ENCODE measurements at places on chromosomes 1 and 21.

GRCh38 chr1:85137660-85138059, 63.2 kb downstream of the SYDE2 start:
- DNase-seq: peak; percentile 96

- DNase-seq: no peak
Observed at GRCh38 chr1:22210176-22210575, 67.3 kb upstream of the WNT4 start.

DNA sequence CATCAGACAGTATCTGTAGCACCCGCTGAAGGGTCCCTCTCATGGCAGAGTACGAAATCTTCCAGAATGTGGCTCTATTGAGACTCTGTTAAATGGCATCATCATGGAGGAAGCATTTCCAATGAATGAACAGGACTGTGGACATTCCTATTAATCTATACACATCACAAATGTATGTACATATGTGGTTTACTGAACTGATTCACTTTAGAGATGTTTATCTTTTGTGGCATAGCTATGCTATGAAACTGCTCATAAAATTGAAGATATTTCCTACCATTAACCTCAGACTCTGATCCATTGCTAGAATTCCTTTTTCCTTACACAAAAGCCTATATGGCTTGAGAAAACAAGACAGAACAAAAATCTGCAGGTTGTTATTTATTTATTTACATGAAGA, 259.6 kb upstream of the RRP15 start:
- DNase-seq: no peak

DNA sequence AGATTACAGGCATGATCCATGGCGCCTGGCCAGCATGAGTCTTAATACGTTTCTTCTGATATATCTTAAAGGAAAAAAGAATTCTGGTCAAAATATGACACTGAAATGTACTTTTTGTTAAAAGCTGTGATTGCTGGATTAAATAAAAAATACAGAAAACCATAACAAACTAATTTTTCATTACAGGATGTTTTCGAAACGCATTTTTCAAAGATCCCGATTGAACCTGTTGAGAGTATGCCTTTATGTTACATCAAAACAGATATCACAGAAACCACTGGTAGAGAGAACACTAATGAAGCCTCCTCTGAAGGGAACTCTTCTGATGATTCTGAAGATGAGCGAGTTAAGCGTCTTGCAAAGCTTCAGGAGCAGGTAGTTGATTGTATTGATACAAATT, 30.2 kb downstream of the BRDT start:
- DNase-seq: no peak

- DNase-seq: peak; percentile 51
Observed at GRCh38 chr1:44294588-44295007, 60.5 kb downstream of the ERI3 start.

GRCh38 chr1:234361102-234361603, 12.1 kb upstream of the COA6 start:
- DNase-seq: no peak

- DNase-seq: no peak
Observed at GRCh38 chr1:168763031-168763430, 34.0 kb upstream of the DPT start.

DNA sequence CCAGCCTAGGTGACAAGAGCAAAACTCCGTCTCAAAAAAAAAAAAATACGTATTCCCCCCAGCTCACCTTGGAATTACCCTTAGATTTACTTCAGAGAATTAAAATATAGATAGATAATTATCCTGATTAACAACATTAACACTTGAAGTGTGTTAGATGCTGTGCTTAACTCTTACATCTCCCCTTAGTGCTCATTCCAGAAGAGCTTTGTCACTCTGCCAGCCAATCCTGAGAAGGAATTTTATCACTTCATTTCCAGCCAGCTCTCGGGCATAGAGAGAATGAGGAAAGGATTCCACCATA, 1.6 kb upstream of the SHC1 start:
- no peak for DNase-seq

DNA sequence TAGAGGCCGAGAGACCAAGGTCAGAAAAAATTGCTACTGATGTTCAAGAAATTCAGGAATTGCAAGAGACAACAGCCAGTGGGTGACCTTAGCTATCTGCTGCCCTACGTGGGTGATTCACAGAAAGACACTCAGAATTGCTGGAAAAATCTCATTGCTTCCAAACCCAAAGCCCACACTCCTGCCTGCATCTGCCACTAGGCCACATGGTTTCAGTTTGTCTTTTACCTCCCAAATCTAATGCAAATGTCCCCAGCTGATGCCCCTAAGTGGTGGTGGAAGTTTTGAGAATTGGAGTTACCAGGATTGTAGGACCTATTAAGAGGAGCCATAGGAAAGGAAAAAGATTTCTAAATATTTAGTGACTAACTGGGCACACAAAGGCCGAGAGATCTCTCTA, 341.5 kb upstream of the CHRM3 start:
- DNase-seq: no peak

DNA sequence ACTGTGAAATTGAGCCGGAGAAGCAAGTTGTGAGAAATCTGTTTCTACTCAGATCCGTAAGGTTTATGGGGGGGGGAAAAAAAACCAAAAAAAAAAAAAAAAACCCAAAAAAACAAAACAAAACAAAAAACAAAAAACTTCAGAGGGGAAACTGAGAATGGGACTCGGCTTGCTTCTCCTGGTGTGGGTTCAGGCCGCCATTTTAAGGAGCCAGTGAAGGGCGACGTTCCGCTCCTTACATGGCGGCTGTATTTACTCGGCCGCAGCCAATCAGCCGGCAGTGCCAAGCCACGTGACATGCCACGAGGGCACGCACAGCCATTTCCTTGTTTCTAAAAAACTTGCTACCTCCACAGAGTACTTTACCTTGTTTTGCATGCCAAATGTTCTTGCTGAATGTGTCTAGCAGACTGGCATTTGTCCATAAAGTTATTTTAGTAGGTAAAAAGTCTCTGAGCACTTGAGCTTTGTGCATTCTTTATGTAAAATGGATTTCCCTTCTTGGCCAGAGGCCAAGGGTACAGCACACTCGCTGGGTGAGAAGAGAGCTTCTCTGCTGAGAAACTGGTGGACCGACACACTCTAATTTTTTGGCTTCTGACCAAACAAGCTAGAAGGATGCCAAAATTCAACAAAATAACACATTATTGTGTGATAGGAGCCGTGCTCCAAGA, 101.8 kb downstream of the NFIA start:
- peak; percentile 94 for DNase-seq

DNA sequence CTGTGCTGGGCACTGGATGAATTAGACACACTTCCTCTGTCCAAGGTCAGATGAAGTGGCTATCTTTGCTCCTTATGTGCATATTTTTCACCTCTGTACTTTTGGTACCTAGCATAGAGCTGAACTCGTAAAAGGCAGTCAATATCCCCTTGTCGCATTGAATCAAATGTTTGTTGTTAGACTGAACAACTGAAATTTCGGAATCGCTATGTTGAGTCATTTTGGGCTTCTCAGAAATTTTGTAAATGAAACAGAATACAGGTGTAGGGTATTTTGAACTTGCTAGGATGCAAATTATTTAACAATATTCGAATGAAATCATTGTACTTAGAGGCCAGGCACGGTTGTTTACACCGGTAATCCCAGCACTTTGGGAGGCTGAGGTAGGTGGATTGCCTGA, 48.0 kb downstream of the PDE4B start:
- DNase-seq: no peak

- no peak for DNase-seq
Observed at GRCh38 chr21:42071146-42071737, at the start of gene UMODL1. TSS of gene UMODL1 (plus strand) at chr21:42071317. CDS start at chr21:42071317, 0 bp downstream.

GRCh38 chr1:168671782-168672181, 57.2 kb downstream of the DPT start:
- no peak for DNase-seq

DNA sequence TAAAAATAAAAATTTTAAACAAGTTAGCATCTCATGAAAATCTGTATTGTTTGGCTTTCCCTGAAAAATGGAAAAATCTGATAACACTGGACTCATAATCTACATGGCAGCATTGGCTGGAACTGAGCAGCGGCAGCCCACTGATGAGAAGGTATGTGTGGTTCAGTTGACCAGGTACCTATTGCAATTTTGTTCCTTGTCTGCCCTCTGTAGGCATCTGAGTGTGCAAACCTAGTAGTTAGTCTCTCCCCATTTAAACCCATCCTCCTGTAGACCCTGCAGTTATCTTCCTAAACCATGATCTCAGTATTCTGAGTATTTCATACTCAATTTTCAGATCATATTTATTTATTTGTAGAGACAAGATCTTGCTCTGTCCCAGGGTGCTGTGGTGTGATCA, 59.4 kb upstream of the SERBP1 start:
- no peak for DNase-seq

GRCh38 chr1:174841747-174842146, 158.0 kb upstream of the CACYBP start:
- DNase-seq: no peak

DNA sequence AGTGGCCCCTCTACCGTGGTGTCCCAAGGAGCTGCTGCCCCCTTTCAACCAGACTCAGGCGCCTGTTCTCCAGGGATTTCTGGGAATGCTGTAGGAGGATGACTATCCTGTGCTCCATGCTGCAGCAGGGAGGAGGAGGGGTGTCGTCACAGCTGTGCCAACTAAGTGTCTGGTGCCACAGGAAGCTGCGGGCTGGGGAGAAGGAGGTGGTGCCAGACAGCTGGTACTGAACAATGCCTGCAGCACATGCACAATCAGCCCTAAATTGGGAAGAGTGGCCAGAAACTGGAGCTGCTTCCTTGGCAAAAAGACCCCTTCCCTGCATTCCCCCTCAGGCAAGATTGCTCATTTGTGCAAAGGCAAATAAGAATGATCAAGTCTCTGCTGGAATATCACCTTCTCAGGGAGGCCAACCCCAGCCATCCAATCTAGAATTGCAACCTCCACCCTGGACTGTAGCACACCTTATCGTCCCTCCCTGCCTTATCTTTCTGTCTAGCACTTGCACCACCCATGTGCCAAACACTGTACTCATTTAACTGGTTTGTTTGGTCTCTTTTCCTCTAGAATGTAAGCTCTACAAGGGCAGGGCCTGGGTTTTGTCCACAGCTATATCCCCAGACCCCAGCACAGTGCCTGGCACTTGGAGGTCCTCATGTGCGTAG, 33.3 kb downstream of the LAMB3 start:
- DNase-seq: no peak

- DNase-seq: peak; percentile 68
Observed at GRCh38 chr1:100463791-100464424, 74.0 kb upstream of the GPR88 start.

- DNase-seq: no peak
Observed at GRCh38 chr1:55718758-55719671, 503.9 kb upstream of the USP24 start.

- no peak for DNase-seq
Observed at GRCh38 chr1:26863685-26864077, 732 bp downstream of the SFN start.

DNA sequence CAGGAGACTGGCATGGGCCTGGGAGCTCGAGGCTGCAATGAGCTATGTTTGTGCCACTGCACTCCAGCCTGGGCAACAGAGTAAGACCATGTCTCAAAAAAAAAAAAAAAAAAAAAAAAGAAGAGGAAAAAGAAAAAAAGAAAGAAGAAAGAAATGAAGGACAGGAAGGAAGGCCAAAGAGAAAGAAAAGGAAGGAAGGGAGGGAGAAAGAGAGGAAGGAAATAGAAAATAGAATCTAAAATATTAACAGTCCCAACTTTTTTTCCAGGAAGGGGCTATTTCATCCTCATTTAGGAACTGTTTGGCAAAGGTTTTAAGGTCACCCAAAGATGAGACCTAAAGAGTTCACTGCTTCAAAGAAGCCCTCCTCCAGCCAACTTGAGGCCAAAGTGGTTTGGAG, 2.5 kb downstream of the MUL1 start:
- no peak for DNase-seq

GRCh38 chr1:180563026-180563827, 4.5 kb downstream of the OVAAL start:
- no peak for DNase-seq

DNA sequence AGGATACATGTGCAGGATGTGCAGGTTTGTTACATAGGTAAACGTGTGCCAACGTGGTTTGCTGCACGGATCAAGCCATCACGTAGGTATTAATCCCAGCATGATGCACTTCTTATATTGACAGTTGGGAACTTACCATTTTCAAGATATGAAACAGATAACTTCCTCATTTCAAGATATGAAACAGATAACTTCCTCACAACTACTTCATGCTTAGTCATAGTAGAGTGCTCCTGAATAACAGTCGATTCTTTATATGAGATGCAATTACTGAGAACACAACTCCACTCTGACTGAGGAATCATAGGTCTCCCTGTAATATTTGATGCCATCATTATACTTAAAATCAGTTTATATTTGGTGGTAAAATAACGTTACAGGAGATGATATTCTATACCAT, 1124.3 kb downstream of the AMY1C start:
- no peak for DNase-seq

- no peak for DNase-seq
Observed at GRCh38 chr1:159779403-159779851, 1.3 kb upstream of the DUSP23 start.

DNA sequence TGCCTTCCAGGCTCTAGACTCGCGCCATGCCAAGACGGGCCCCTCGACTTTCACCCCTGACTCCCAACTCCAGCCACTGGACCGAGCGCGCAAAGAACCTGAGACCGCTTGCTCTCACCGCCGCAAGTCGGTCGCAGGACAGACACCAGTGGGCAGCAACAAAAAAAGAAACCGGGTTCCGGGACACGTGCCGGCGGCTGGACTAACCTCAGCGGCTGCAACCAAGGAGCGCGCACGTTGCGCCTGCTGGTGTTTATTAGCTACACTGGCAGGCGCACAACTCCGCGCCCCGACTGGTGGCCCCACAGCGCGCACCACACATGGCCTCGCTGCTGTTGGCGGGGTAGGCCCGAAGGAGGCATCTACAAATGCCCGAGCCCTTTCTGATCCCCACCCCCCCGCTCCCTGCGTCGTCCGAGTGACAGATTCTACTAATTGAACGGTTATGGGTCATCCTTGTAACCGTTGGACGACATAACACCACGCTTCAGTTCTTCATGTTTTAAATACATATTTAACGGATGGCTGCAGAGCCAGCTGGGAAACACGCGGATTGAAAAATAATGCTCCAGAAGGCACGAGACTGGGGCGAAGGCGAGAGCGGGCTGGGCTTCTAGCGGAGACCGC, 2.0 kb upstream of the OLIG2 start:
- no peak for DNase-seq

DNA sequence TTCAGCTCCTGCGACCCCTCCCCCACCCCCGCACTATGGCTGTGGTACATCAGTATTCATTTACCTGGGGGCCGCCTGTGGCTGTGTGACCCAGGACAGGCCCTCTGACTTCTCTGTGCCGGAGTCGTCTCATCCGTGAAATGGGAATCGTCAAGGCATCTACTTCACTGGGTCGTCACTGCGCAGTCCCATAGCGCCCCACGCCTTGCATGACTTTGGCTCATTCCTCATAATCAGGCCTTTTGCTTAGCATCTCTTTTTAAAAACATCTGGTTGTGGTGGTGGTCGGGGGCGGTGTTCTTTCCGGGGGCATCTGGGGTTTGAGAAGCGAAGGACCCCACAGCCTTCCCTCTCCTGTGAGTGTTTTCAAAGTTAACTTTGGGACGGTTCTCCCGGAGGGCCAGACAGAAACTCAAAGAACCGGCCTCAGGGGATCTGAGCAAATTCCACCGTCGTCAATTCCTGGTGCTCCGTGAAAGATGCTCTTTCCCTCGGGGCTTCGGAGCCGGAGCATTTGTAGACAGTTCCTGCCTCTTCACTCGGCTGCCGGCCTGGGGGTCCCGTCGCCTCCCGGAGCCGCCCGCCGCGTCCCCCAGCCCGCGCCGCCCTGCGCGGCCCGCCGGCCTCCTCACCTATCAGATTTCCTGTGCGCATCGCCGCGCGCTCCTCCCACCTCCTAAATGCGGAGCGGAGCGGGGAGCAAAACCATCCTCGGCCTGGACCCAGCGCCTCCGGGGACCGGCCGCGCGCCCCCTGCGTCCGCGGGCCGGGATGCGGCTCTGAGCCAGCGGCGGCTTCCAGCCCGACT, at the start of gene B3GALT5:
B3GALT5 (plus strand) TSS at position 708 of the 808 bp plus-strand sequence. CDS start 47,620 bp downstream, outside the sequence.
- no peak for DNase-seq
